ENCODE measurements at places on chromosomes 7 and 10.

DNA sequence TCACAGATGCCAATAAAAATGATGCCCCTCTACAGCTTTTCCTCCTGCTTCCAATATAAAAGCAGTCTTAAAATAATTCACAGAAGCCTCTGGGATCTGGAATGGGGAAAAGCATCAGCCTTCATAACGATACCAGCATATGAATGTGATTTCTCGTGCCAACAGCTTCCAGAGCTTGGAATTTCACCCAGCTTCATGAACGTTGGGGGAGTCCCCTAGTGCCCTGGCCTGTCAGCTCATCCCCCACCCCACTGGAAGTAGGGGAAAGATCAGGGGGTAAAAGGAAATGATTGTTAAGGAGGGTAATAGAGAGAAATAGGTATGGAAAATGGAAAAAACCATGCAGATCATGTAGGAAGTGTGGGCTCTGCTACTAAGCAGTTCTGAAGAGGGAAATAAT lies 253.6 kb downstream of the INHBA start:
- DNase-seq: no peak

- DNase-seq: peak; percentile 43
These were observed 8.1 kb downstream of the PDE1C start for GRCh38 chr7:32062150-32062549.

GRCh38 chr7:43560742-43561330 lies 22.1 kb upstream of the STK17A start:
- no peak for DNase-seq

DNA sequence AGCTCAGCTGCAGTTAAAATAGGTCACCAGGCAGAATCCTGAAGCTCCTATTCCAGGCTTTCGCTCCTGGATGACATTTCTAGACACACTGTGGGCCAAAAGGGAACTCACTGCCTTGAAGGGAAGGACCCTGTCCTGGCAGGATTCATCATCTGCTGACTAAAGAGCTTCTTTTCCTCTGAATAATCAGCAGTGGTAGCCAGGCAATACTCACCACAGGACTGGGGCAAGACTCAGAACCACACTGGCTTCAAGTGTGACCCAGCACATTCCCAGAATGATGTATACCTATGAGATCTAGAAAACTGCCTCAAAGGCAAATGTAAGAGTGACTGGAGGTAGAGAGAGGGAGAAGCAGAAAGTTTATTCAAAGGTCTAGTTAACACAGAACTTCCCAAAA lies 29.5 kb upstream of the EBF3 start:
- no peak for DNase-seq

DNA sequence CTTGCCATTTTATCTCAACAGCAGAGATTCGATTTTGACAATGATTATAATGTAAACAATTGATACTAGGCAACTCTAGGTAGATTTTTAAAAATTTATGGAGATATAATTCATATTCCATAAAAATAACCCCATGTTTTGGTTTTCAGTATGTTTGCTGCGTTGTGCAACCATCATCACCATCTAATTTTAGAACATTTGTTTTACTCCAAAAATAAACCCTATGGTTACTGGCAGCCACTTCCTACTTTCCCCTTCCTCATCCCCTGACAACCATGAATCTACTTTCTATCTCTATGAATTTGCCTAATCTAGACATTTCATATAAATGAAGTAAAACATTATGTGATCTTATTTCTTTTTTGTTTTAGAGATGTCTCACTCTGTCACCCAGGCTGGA lies 401.9 kb downstream of the THSD7A start:
- DNase-seq: no peak

GRCh38 chr10:84088626-84089025 lies 50.7 kb upstream of the GHITM start:
- peak; percentile 4 for DNase-seq

- peak; percentile 81 for DNase-seq
These were observed at the start of gene TMEM243 for GRCh38 chr7:87219545-87220025. TMEM243 (minus strand) TSS chr7:87219732; CDS start chr7:87219503, 229 bp downstream.

DNA sequence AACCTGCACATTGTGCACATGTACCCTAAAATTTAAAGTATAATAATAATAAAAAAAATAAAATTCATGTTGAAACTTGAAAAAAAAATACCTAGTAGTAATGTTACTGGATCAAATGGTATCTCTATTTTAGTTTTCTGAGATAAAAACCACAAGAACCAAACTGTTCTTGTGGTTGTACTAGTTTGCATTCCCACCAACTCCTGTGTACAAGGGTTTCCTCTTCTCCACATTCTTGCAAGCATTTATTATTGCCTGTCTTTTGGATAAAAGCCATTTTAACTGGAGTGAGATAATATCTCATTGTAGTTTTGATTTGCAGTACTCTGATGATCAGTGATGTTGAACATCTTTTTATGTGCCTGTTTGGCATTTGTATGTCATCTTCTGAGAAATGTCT lies 177.7 kb downstream of the KIF20B start:
- no peak for DNase-seq

DNA sequence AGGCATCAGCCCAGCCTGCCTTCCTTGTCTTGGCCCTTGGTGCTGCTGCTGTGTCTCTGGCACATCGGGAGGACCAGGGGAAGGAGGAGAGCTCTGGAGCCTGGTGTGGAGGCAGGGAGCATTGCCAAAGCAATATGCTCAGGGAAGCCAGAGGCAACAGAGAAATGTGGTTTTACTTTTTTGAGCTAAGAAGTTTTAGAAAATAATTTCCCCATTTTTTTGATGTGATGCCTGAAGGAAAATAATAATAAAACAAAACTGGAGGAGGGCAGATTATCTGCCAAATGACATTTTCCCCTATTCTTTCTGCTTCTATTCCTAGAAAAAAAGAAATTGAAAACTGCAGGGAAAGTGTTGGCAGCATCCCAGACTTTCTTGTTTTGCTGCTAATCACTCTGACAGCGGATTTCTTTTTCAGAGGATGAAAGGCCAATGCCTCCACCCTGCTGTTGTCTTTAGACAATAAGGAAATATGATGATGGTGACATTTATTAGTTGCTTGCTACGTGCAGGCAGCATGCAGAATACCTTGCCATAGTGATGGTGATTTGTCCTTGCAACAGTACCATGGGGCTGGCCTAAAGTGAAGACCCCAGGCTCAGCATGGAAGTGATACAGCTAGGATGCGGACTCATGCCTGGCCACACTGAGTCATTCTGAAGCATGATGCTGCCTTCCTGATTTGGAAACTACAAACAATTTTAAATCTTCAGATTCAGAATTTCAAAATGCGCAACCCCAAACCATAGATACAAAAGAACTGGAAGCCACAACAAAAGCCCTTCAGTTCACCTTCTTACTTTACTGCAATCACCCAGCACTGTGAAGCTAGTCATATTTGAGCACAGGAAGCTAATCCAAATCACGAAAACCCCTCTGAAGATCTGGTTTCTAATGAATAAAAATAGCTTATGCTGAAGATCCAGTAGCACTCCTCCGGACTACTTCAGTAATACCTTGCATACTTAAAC lies 260.2 kb upstream of the TMEM72 start:
- DNase-seq: peak; percentile 57

DNA sequence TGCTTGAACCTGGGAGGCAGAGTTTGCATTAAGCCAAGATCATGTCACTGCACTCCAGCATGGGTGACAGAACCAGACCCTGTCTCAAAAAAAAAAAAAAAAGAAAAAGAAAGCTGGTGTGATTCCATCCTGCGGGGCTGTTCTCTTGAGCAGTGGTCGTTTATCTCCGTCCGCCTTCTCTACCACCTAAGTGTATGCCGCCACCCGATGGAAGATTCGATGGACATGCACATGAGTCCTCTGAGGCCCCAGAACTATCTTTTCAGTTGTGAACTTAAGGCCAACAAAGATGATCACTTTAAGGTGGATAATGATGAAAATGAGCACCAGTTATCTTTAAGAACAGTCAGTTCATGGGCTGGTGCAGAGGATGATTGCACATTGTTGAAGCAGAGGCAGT lies 65.7 kb downstream of the ABRAXAS2 start:
- no peak for DNase-seq

- no peak for DNase-seq
These were observed 157.0 kb downstream of the DNAJB6 start for GRCh38 chr7:157493776-157494175.

DNA sequence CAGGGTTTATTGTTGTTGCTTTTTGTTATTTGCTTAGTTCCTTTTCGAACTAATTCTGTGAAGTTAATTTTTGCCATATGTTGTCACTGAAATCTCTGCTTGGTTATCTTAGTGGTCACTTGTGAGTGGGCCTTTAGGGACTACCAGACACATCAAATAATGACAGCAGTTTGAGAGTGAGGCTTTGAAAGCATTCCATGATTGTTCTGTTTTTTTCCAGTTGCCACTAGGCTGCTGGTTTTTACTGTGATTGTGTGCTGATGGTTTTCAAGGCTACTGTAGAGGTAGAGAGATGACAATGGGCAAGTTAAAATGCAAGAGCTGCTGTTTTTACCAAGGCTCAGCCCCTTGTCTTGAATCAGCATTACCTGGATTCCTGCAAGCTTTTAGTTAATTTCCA lies 20.0 kb downstream of the SEPTIN7 start:
- DNase-seq: no peak

DNA sequence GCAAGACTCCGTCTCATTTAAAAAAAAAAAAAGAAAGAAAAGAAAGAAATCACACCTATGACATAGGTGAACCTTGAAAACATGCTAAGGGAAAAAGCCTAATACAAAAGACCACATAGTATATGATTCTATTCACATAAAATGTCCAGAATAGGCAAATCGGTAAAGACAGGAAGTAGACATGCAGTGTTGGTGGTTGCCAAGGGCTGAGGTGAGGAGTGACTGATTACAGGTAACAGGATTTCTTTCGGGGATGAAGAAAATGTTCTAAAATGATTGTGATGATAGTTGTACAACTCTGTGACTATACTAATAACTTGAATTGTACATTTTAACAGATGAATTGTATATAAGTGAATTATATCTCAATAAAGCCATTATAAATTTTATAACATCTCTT lies 3.3 kb downstream of the XPNPEP1 start:
- no peak for DNase-seq

- no peak for DNase-seq
These were observed 166.7 kb upstream of the PRKCQ start for GRCh38 chr10:6746782-6747181.

GRCh38 chr10:62917475-62918238 lies 101.5 kb upstream of the EGR2 start:
- DNase-seq: no peak

Data from eye (tissue), 1 donor.